Uterus (tissue), 4 donors: ENCODE measurements at places on chromosomes 5 and 9. TPM values are rescaled to one million over a fixed set of nuclear protein-coding genes. Genes with fewer than 3 reads are reported as not detected.

GRCh38 chr9:73855206-73855605 lies 641.9 kb upstream of the RORB start:
- no peak overlapping the region for H3K4me3 ChIP-seq
- H3K27ac ChIP-seq = no peak overlapping the region
- H3K27me3 ChIP-seq = no peaks in the 10 kb centered on the region
- no peaks in the 10 kb centered on the region for H3K4me1 ChIP-seq
- no peak for DNase-seq

GRCh38 chr9:128304136-128304970 lies 17.9 kb downstream of the TRUB2 start:
- H3K4me1 ChIP-seq = no peaks in the 10 kb centered on the region
- DNase-seq = no peak
- no peaks in the 10 kb centered on the region for H3K27me3 ChIP-seq
- H3K36me3 ChIP-seq = no peaks in the 10 kb centered on the region

- no peaks in the 10 kb centered on the region for H3K4me1 ChIP-seq
- H3K27me3 ChIP-seq = no peaks in the 10 kb centered on the region
- no peaks in the 10 kb centered on the region for H3K36me3 ChIP-seq
- no peak overlapping the region for H3K27ac ChIP-seq
- no peak for DNase-seq
- no peak overlapping the region for H3K4me3 ChIP-seq
Measured at GRCh38 chr9:36934478-36935065, 99.5 kb downstream of the PAX5 start.

DNA sequence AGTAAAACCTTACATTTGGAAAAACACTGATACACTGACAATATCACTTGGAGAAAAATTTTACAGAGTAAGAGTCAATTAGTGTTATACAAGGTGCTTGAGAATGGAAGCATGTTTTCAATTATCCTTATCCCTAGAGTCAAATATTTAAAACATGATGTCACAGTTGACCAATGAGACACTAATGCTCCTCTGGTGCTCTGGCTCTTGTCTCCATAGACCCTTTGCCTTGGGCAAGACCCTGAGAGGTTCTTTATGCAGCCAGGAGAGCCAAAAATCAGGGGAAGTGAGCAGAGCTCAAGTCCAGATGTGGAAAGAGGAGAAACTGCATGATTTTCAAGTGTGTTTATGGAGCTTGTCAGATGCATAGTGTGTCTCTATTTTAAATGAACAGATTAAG lies 153.9 kb downstream of the MARCHF11 start:
- H3K4me1 ChIP-seq = no peaks in the 10 kb centered on the region
- H3K36me3 ChIP-seq = no peaks in the 10 kb centered on the region
- DNase-seq = no peak
- H3K4me3 ChIP-seq = no peak overlapping the region
- no peaks in the 10 kb centered on the region for H3K27me3 ChIP-seq
- no peak overlapping the region for H3K27ac ChIP-seq

GRCh38 chr5:117144086-117144485 lies 569.5 kb upstream of the SEMA6A start:
- no peak for DNase-seq
- no peaks in the 10 kb centered on the region for H3K36me3 ChIP-seq
- no peak overlapping the region for H3K4me3 ChIP-seq
- H3K4me1 ChIP-seq = no peaks in the 10 kb centered on the region
- no peaks in the 10 kb centered on the region for H3K27me3 ChIP-seq
- H3K27ac ChIP-seq = no peak overlapping the region

DNA sequence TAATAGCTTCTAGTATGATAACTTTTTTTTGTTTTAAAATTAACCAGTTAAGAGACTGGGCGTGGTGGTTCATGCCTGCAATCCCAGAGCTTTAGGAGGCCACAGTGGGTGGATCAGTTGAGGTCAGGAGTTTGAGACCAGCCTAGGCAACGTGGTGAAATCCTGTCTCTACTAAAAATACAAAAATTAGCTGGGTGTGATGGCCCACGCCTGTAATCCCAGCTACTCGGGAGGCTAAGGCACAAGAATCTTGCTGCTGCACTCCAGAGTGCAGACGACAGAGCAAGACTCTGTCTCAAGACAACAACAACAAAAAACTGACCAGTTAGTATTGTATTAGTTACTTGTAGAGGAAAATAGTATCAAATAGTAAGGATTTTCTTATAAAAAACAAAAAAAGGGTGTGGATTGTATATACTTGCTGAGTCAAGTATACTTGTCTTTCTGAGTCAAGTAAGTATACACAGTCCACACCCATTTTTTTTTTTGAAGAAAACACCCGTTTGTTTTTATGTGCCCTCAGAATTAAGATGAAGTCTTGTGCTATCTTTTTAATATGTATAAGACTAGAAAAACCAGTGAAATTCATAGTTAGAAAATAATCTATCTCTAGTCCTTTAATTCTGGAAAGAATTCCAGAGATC lies 25.3 kb downstream of the UBAP1 start:
- H3K4me3 ChIP-seq = no peak overlapping the region
- no peak overlapping the region for H3K27ac ChIP-seq
- no peak for DNase-seq
- H3K36me3 ChIP-seq = no peaks in the 10 kb centered on the region

- H3K4me3 ChIP-seq = no peak overlapping the region
- H3K27me3 ChIP-seq = no peaks in the 10 kb centered on the region
- DNase-seq = peak; percentile 76
- no peaks in the 10 kb centered on the region for H3K4me1 ChIP-seq
Measured at GRCh38 chr5:17185773-17186172, 31.7 kb upstream of the BASP1 start.

GRCh38 chr5:59661311-59661710 lies 232.2 kb downstream of the PDE4D start:
- H3K36me3 ChIP-seq = no peaks in the 10 kb centered on the region
- H3K27ac ChIP-seq = no peak overlapping the region
- H3K4me1 ChIP-seq = no peaks in the 10 kb centered on the region
- no peak for DNase-seq

DNA sequence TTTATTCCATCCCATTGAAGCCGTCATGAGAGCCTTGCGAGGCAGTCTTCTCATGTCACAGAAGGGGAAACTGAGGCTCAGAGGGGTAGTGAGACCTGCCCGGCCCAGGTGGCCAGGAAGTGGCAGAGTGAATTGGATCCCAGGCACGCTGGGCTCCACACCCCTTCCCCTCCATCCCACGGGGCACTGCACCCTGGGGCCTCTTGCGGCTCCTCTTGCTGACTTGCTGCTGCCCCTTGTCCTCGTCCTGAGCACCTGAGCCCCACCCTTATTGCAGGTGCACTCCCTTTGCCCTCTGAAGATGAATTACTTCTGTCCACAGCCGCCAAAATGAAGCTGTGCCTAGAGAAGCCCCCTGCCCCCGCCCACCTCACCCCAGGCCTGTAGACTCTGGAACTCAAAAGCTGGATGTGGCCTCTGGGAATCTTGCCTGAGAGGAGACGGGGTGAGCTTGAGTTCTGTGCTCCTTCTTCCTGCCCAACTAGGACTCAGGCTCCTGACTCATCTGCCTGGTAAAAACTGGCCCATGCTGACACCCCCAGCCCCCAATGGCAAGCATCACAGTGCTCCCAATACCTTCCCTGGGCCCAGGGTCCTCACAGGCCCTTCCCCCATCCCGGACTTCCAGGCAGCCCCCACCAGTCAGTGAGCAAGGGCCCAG lies 6.4 kb downstream of the NEURL1B start:
- peak overlapping the region; percentile 98 for H3K27ac ChIP-seq
- DNase-seq = no peak
- H3K36me3 ChIP-seq = no peaks in the 10 kb centered on the region
- no peak overlapping the region for H3K4me3 ChIP-seq

DNA sequence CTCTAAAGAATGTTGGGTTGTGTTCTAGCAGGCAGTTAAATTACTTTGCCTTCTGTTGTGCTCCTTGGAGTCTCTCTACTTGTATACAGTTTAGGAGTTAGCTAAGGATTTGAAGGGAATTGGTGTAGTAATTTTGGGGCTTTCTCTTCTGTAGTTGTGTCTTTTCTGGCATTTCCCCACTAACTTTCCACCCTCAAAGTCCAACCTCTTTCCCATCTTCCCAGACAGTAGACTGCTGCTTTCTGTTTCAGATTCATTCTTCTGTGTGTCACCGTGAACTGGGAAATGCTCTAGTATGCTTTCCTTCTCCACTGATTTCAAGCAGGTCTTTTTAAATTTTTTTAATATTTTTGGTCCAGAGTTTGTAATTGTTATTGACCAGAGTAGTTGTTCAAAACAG lies 4.5 kb upstream of the ANGPTL2 start:
- no peaks in the 10 kb centered on the region for H3K27me3 ChIP-seq
- H3K4me1 ChIP-seq = no peaks in the 10 kb centered on the region
- no peak overlapping the region for H3K4me3 ChIP-seq
- peak overlapping the region; percentile 65 for H3K27ac ChIP-seq
- no peaks in the 10 kb centered on the region for H3K36me3 ChIP-seq
- no peak for DNase-seq

DNA sequence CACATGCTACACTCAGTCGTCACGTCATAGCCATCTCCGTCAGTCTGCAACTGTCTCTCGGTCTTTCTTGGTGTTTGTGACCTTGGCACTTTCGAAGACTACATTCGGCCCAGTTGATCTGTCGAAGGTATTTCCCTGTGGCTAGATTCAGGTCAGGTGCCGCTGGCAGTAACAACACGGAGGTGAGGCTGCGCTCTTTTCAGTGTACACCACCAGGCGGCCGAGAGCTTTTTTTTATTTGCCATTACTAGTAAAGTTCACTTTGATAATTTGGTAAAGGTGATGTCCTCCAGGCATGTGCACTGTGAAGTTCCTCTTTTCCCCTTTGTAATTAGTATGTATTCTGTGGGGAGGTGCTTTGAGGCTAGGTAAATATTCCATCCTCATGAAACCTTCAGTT lies 49.7 kb downstream of the RNF130 start:
- no peaks in the 10 kb centered on the region for H3K4me1 ChIP-seq
- no peak for DNase-seq
- H3K36me3 ChIP-seq = no peaks in the 10 kb centered on the region
- H3K27ac ChIP-seq = no peak overlapping the region
- H3K4me3 ChIP-seq = no peak overlapping the region

DNA sequence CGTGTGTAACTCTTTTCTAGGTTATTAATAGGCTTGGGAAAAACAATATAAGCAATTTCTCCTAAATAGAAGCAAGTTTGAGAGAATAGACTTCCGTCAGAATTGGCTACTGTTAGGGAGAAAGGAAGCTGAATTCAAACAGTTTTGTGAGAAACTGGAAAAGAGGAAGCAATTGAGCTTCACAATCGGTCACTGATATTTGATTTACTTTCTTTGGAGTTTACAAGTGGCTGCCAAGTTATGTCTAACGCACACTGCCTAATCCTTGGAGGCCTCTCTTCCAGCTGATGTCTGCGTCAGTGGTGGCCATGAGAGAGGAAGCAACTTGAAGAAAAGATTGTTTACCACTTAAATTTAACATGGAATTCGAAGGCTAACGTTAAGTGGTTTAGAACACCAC lies 319.5 kb downstream of the ADGRV1 start:
- DNase-seq = no peak
- H3K27me3 ChIP-seq = no peaks in the 10 kb centered on the region
- H3K4me3 ChIP-seq = no peak overlapping the region
- H3K4me1 ChIP-seq = no peaks in the 10 kb centered on the region
- H3K36me3 ChIP-seq = no peaks in the 10 kb centered on the region
- peak overlapping the region; percentile 7 for H3K27ac ChIP-seq

DNA sequence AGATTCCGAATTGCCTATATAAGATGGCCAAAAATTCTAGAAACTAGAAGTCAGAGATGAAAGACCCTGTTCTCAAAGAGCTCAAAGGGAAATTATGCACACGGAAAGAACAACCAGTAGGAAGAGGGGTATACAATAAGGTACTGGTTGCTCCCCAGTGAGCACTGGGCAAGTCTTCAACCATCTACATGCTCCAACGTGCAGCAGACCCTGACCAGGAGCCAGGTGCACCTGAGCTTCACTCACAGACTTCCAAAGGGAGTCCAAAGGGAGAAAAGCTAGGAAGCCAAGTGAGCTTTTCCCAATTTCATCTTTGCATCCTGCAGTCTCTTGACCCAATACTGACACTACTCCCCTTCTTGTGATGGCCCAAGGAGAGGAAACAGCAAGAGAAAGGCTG lies 3.9 kb downstream of the REEP5 start:
- H3K27me3 ChIP-seq = no peaks in the 10 kb centered on the region
- DNase-seq = no peak
- H3K4me3 ChIP-seq = no peak overlapping the region
- no peaks in the 10 kb centered on the region for H3K36me3 ChIP-seq

GRCh38 chr9:21110708-21111576 lies 30.7 kb downstream of the IFNW1 start:
- no peak overlapping the region for H3K27ac ChIP-seq
- no peak overlapping the region for H3K4me3 ChIP-seq
- H3K36me3 ChIP-seq = no peaks in the 10 kb centered on the region
- H3K27me3 ChIP-seq = no peaks in the 10 kb centered on the region
- no peak for DNase-seq

DNA sequence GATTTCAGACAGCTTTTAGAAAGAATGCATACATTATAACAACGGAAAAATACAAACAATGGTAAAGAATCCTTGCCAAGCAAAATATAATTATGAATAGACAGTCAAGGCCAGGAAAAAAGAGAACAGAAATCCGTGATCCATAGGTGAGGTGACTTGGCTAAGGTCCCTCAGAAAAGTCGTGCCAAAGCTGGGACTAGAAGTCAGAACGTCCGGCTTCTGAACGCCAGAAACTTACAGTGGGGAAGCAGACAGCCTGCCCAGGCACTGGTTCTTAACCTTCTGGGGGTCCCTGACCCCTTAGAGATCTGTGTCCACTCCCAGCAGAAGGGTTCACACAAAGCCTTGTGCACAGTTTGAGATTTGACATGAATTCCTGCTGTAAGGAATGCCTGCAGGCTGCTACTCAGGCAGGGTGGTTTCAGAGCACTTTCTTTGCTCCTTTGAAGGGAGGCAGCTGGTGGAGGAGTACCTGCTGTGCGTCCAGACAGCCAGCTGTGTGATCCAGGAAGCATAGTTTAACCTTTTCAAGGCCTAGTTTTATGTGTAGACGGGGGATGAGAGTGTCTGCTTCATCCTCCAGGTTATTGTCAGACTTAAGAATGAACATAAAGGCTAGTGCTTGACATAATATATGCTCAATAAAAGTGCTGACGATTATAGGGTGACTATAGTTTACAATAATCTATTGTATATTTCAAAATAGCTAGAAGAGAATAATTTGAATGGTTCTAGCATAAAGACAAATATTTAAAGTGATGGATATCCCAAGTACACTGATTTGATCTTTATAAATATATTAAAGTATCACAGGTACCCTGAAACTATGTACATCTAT lies 852 bp downstream of the ARHGEF37 start:
- H3K27ac ChIP-seq = peak overlapping the region; percentile 85
- peaks cover 15% of the 10 kb centered on the region for H3K4me1 ChIP-seq
- peak overlapping the region; percentile 70 for H3K4me3 ChIP-seq
- DNase-seq = peak; percentile 42
- no peaks in the 10 kb centered on the region for H3K36me3 ChIP-seq

TAF11L10 gene
- total RNA-seq = not detected

PCSK5 gene
- total RNA-seq = 6.5 TPM

CKMT2 gene
- total RNA-seq = 7.8 TPM

ATOX1 gene
- total RNA-seq = 2.6 TPM

SV2C gene
- not detected for total RNA-seq

NADK2 gene
- total RNA-seq = 19.4 TPM

PCDHGB1 gene
- total RNA-seq = 6.9 TPM

LHX3 gene
- total RNA-seq = not detected

CLIC3 gene
- 1.5 TPM for total RNA-seq
